ENCODE measurements at places on chromosomes 2 and 18.

DNA sequence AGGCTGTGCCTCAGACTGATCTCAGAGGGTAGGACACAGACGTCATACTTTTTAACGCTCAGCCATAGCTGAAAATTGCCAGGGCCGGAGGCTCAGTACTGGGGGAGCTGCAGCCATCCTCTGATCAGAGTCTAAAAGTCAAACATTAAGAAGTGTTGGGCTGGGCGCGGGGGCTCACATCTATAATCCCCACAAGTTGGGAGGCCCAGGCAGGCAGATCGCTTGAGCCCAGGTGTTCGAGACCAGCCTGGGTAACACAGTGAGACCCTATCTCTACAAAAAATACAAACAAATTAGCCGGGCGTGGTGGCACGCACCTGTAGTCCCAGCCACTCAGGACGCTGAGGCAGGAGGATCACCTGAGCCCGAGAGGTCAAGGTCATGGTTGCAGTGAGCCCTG lies 48.8 kb downstream of the FAM178B start:
- no peak for DNase-seq

GRCh38 chr18:32437100-32437834 lies 33.4 kb downstream of the GAREM1 start:
- no peak for DNase-seq

- no peak for DNase-seq
These were observed 59.5 kb downstream of the DCDC2C start for GRCh38 chr2:3762771-3763447.

DNA sequence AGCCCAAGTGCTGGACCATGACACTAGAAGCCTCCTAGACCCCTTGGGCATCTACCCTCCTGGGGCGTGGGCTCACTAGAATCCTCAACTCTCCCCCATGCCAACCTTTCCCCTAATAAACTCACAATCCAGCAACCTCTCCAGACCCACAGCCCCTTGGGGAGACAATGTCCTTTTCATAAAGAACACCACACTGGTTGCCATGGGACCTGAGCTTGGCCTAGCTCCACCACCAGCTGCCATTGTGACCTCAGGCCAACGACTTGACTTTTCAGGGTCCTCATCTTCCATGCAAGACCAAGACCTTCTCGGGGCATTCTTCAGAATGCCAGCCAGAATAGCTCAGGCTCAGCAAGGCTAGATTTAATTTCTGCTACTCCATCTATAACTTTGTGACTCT lies 128.1 kb upstream of the NPAS2 start:
- no peak for DNase-seq

- DNase-seq = no peak
These were observed 83.1 kb upstream of the BZW1 start for GRCh38 chr2:200728630-200729029.

DNA sequence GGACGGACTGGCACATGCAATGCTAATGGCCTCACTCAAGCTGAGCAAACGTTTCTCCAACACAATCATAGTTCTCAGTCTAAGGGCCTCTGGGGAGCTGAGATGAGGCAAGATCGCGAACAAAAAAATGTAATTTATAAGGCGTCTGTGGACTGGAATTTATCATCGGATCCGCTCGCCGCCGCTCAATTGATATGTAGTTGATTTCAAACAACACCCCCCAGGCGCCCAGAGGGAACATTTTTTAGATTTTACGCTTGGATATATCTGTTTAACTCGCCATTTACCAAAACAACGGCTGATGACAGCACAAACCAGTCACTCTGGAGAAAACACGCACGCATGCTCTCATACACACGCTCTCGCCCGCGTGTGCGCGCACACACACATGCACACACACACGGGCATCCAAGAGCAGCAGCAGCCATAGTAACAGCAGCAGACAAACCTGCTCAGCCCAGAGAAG lies 335.8 kb downstream of the SMAD2 start:
- no peak for DNase-seq

GRCh38 chr2:120893811-120894584 lies 158.3 kb downstream of the GLI2 start:
- no peak for DNase-seq

DNA sequence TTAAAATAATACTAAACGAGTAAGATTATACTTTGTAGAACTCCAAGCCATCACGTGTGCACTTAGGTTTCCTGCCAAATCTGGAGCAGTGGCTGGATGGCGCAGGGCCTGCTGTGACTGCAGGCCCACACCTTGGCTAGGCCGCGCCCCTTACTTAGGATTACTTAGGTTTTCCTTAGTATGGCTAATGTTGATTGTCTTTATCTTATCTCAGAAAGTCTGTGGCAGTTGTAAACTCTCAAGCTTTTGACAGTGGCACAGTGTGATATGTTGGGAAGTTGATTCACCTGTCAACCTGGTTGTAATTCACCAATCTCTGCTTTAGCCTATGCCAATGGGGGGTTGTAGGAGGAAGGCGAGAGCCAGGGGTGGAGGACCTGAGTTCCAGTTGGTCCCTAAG lies 208.4 kb downstream of the ZNF407 start:
- no peak for DNase-seq

DNA sequence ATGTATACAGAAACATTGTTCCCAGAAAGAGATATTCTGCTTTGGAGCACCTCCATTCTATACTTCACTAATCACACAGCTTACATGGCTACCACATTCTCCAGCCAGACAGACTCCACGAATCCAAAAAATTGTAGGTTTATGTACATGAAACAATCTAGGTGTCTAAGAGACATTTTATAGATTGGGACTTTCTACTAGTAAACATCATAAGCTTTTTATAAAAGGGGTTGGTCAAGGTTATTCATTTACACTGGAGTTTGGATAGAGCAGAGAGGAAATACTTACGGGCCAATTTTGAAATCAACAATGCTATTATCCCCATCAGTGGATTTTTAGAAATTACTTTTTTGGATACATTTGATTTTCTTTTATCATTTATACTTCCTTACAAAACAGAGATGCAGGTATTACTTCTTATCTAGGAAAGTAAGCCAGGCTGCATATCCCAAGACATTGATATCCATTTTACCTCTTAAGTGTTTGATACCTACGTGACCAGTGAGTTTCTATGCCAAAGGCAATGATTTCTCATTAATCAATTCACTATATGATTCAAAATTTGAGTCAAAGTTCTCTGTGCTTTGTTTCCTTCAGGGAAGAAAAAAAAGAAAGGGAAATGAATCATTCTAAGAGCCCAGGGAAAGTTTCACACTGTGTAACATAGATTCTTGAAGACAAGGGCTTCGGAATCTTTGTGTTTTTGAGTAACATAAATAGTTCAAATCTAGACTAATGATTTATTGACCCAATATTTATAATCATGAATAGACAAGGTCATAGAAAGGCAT lies 140.5 kb downstream of the PTH2R start:
- DNase-seq = no peak

- DNase-seq = peak; percentile 20
These were observed 844.6 kb upstream of the ID2 start for GRCh38 chr2:7837237-7837760.

GRCh38 chr18:23231340-23232021 lies 96.2 kb downstream of the CABLES1 start:
- DNase-seq = peak; percentile 91

DNA sequence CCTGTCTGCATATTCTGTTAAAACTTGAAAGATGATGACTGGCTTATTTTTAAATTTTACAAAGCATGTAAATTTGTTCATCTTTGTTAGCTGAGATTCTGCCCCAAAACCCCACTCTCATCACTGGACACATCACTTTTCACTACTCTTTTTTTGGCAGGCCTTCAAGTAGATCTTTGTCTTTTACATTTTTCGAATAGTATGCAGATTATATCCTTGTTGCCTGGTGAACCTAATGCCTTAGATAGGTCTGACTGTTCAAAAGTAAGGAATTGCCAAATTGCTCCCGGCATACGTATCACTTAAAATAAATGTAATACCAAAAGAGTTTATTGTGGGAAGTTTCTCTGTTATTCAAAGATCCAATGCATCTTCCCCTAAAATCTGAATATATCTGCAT lies 303.3 kb downstream of the XIRP2 start:
- DNase-seq = no peak

DNA sequence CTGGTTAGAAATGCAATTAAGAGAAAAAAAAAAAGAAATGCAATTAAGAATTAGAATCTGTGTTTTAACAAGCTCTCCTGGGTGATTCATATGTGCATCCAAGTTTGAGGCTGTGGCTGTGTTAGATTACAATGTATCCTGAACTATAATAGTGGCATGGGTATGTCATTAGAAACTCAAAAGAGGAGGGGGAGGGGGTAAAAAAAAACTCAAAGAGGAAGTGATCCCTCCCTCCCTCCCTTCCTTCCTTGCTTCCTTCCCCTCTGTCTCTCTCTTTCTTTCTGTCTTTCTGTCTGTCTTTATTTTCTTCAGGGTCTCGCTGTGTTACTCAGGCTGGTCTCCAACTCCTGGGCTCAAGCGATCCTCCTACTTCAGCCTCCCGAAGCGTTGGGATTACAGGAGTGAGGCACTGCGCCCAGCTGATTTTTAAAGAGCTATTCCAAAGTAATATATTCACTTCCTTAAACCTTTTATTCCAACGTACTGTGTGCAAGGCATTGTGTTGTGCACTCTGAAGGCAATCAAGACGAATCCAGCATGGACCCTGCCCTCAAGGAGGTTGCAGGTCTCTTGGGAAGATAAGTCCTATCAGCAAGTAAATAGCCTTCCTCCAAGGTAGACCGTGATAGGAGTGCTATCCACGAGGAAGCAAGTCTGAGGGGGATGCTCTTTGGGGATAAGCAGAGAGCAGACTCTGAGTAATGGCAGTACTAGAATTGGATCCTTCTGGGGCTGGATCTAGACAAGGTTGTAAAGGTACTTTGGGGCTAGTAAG lies 35.9 kb upstream of the MCFD2 start:
- DNase-seq = peak; percentile 46

- peak; percentile 85 for DNase-seq
These were observed 20.6 kb downstream of the RPL37A start for GRCh38 chr2:216519154-216519762.

GRCh38 chr18:49652881-49653724 lies 91.2 kb downstream of the LIPG start:
- no peak for DNase-seq

DNA sequence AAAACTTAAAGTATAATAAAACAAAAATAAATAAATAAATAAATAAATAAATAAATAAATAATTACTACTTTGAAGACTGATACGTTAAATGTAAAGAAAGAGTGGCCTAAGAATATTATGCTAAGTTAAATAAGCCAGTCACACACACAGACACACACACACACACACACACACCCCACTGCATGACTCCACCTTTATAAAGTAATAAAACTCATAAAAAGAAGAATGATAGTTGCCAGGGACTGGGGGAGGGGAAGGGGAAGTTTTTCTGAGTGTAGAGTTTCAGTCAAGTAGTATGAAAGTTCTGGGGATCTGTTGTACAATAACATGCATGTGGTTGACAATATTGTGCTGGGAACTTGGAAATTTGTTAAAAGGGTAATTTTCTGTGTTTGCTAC lies 1237.5 kb upstream of the GYPC start:
- DNase-seq = no peak

DNA sequence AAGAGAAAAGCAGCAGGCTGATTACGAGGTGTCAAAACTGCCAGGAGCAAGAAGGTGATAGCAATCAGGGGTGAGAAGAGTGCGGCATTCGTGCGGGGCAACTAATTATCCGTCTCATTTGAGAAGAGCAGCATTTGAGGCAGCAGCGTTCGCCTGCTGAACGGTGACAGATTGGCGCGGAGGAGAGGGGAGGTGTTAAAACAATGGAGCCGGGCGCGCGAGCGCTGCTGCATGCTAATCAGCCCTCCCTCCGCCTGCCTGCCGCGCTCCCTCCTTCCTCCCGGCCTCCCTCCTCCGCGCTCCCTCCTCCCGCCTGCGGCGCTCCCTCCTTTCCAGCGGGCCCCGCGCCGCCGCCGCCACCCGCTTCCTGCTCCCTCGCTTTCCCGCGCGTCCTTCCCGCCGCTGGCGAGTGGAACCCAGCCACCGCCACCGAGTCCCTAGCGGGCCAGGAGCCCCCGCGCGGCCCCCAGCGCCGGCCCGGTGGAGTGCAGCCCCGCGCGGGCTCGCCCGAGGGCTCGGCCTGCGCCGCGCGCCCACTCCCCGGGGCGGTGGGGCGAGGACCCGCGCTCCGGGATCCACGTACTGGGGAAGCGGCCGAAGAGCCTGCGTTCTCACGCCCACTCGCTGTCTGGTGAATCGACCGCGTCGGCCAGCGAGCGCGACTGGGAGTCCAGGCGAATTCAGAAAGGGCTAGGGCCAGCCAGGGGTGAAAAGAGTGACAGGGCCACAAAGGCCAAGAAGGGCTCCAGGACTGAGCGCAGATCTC lies 69.5 kb upstream of the PSMD14 start:
- DNase-seq = no peak

DNA sequence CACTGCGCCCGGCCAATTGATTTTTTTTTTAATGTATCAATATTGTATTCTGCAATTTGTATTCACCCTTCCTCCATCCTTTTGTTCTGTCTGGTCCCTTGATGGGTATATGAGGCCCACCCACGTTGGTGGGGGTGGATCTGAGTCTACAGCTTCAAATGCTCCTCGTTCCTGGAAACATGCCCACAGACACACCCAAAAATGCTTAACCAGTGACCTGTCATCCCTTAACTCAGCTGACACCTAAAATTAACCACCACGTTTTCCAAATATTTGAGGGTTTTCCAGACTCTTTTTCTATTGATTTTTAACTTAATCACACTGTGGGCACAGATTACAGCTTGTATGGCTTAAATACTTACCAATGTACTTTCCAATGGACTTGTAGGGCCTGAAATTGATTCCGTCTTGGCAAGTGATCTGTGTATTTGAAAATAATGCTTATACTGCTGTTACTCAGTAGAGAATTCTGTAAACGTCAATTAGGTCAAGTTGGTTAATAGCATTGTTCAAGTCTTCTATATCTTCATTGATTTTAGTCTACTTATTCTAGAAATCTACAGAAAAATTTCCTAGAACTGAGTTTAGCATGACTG lies 34.4 kb upstream of the CYP27C1 start:
- DNase-seq = no peak

- DNase-seq = no peak
These were observed 19.9 kb downstream of the FHL2 start for GRCh38 chr2:105378921-105379383.

GRCh38 chr2:161976917-161977316 lies 97.1 kb downstream of the DPP4 start:
- DNase-seq = no peak

DNA sequence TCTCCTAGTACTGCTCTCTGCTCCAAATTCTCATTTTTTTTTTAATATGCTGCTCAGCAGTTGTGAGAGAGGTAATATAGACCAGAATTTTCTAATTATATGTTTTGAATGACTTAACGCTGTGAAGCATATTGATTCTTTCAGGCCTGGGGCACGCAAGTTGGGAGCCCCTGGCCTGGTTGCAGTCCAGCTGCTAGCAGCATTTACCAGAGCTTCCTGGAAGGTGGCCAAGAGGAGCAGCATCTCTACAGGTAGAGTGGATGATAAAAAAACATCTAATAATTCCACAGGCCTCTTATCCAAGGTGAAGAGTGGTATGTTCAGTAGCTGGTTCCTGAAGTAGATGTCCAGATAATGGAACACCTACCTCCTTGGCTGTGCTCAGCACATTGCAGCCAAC lies 7.3 kb upstream of the UGP2 start:
- DNase-seq = no peak

- no peak for DNase-seq
These were observed 20.6 kb downstream of the FN1 start for GRCh38 chr2:215415218-215415617.

- DNase-seq = no peak
These were observed 3.7 kb upstream of the ESPNL start for GRCh38 chr2:238096311-238097011.

GRCh38 chr18:71329114-71329513 lies 1040.3 kb downstream of the SOCS6 start:
- no peak for DNase-seq

Data from KBM-7 (cell line).